ENCODE measurements at places on chromosomes 4 and X. TPM values are rescaled to one million over a fixed set of nuclear protein-coding genes. Genes with fewer than 3 reads are reported as not detected.

Gene CLDN34
- not detected for polyA plus RNA-seq

Gene ARMCX5
- polyA plus RNA-seq = 14.0 TPM

Gene GSX2
- polyA plus RNA-seq = not detected

Gene LGI2
- polyA plus RNA-seq = 30.6 TPM

Gene RTL9
- 0.24 TPM for polyA plus RNA-seq

Gene PRKG2
- 1.5 TPM for polyA plus RNA-seq

Gene PROM1
- polyA plus RNA-seq = 31.9 TPM

Gene IL13RA2
- 0.83 TPM for polyA plus RNA-seq

Gene SUPT20HL1
- polyA plus RNA-seq = not detected

Gene SHOX
- polyA plus RNA-seq = 0.09 TPM

Gene GPRIN3
- polyA plus RNA-seq = 7.9 TPM

Gene NAA11
- not detected for polyA plus RNA-seq

- DNase-seq = no peak
Measured at GRCh38 chr4:117847849-117848248, 186.4 kb upstream of the NDST3 start.

GRCh38 chrX:126272795-126273497 lies 106.9 kb upstream of the DCAF12L2 start:
- DNase-seq = no peak

- no peak for DNase-seq
Measured at GRCh38 chr4:183099537-183100297, 660 bp downstream of the WWC2 start.

GRCh38 chr4:84032372-84032771 lies 466.7 kb downstream of the NKX6-1 start:
- DNase-seq = no peak

- no peak for DNase-seq
Measured at GRCh38 chr4:20219521-20219920, 32.2 kb upstream of the SLIT2 start.

DNA sequence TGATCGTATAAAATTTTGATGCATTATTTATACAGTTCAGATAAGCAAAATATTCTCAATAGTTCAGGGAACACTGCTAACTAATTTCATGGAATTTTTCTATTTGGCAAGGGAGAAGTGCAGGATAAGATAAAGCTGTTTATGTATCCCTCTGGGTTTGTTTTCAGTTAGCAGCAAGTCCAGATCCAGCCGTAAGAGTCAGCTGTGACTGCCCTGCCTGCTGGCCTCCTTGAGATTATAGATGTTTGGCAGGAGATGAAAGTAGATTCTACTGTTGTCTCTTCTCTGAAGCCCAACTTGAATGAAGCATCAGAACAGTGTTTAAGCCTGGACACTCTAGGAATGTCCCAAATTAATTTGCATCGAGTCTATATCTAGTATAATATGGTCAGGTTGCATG lies 29.5 kb downstream of the ANTXR2 start:
- DNase-seq = no peak

- peak; percentile 50 for DNase-seq
Measured at GRCh38 chr4:86717651-86718050, 123.5 kb downstream of the PTPN13 start.

DNA sequence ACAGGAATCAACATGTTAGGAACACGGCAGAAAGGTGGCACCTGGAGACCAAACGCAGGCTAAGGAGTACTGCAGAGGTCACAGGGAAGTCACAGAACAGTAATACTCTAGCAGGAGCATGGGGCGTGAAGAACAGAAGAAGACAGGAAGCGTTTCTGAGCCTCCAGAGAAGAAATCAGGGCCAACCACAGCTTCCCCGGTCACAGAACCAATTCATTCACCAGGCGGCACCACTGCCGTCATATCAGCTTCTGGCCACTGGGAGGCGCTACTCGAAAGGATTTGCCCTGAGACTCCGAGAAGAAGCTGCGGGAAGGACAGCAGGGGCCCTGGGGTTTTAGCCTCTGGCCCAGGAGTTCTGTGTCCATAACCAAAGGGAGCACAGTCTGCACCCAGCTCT lies 78.0 kb upstream of the DRD5 start:
- DNase-seq = peak; percentile 8

DNA sequence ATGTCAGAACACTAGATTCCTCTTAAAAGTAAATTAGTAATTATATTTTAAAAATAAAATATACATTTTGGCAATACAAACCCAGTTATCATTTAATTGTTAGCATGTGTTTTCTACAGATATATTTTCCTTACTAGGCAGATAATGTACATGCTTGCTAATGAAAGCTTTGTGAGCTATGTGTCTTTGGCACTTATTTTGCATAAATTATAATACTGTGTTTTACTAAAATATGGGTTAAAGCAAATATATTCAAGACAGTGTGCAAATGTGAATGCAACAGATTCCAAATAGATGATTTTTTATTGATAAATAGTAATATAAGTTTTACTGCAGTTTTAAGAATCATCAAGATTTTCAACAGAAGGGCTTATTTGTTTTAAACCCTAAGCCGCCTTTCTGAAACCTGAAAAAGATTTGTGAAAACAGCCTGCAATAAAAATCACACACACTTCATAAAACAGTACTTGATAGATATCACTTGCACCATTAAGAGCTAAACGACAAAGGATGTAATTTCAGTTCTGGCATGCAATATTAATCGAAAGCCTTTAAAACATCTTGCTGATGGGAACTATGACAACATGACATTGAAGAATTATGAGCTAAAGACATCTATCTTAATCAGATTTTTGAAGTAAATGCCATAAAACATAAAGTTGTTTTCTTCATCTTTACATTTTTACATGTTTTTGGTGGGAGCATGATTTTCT lies 333.3 kb downstream of the DCTD start:
- DNase-seq = no peak

DNA sequence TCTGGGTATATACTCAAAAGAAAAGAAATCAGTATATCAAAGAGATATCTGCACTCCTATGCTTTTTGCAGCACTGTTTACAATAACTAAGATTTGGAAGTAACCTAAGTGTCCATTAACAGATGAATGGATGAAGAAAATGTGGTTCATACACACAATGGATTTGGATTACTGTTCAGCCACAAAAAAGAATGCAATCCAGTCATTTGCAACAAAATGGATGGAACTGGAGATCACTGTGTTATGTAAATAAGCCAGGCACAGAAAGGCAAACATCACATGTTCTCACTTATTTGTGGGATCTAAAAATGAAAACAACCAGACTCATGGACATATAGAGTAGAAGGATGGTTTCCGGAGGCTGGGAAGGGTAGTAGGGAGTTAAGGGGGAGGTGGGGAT lies 17.6 kb upstream of the NXT2 start:
- no peak for DNase-seq

DNA sequence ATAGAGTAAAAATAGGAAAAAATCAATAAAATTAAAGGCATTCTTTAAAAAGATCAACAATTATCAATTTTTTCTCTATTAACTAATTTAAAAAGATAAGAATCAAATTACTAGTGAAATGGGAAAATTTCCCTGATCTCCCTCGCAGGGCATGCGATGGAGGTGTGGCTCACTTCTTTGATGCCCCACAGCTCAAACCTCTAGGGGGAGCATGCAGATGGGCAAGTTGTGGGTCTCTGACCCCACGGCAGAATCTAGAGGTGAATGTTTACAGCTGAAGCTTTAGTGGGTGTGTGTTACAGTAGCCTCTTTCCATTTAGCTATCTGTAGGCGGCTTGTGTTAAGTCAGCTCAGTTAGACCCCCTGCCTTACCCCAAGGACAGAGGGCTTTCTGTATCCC lies 1348.8 kb downstream of the PCDH18 start:
- DNase-seq = no peak

DNA sequence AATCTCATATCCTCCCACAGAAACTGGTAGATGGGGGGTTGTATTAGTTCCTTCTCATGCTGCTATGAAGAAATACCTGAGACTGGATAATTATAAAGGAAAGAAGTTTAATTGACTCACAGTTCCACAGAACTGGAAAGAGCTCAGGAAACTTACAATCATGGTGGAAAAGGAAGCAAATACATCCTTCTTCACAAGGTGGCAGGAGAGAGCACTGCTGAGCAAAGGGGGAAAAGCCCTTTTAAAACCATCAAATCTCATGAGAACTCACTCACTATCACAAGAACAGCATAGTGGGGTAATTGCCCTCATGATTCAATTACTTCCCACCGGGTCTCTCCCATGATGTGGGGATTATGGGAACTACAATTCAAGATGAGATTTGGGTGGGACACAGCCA lies 250.5 kb upstream of the GPRIN3 start:
- DNase-seq = no peak
